Occipital lobe (tissue), 3 donors: ENCODE measurements at places on chromosomes 3 and 15. TPM values are rescaled to one million over a fixed set of nuclear protein-coding genes. Genes with fewer than 3 reads are reported as not detected.

Gene C15orf61
- 33.2 TPM for total RNA-seq

Gene TBC1D21
- not detected for total RNA-seq

Gene A4GNT
- total RNA-seq, result not detected

Gene XCR1
- not detected for total RNA-seq

Gene GOLGA8O
- not detected for total RNA-seq

Gene GOLGA8G
- total RNA-seq, result not detected
